Activated CD8-positive, alpha-beta memory T cell treated with anti-CD3 and anti-CD28 coated beads, Interleukin-2, amount 10 ng/mL, durations not matched to agents 7 days and 5 days (primary cell): ENCODE measurements at places on chromosomes 3 and 15.

- peak; percentile 73 for DNase-seq
These were observed 33.4 kb downstream of the APBA2 start for GRCh38 chr15:28919201-28919635.

GRCh38 chr3:26799679-26800317 lies 177.2 kb downstream of the LRRC3B start:
- no peak for DNase-seq

DNA sequence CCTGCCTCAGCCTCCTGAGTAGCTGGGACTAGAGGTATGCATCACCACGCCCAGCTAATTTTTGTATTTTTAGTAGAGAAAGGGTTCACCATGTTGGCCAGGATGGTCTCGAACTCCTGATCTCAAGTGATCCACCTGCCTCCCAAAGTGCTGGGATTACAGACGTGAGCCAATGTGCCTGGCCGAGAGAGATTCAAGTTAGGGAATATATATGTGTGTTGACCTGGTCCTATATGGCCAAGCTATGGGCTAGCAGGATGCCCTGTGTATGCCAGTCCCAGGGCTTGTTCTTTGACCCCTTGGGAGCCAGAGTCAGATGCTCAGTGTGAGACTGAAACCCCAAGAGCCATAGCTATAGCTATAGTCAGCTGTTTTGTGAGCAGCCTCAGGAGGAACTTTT lies 1.9 kb downstream of the NDUFAF3 start:
- no peak for DNase-seq

GRCh38 chr3:183324083-183324482 lies 71.0 kb downstream of the B3GNT5 start:
- no peak for DNase-seq

DNA sequence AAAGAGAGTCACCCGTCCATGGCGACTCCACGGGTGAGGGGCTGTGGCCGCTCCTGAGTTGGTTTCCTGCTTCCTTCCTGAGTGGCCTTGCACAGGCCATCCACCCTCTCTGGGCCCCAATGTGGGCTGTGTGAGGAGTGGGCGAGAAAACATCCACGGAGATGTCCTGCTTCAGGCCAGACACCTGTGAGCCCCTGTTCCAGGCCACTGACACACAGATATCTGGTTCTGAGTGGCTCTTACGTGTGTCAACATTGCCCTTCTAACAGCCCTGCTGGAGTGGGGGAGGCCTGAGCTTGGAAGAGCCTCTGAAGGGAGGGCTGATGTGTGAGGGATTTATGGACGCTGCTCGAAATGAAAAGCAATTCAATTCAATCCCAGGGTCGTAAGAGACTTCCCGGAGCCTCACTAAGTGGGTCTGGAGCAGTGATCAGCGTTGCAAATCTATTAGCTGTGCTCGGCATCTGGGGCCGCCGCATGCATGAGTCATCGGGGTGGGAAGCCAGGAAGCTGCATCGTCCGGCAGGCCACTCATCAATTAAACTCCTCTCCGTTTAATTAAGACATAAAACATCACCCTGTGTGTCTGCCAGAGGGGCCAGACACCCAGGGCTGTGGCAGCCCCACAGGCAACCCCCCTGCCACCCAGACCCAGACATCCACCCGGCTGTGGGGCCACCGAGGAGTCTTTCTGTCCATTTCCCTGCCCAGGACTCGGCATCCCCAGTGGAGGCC lies 20.0 kb upstream of the PRR23E start:
- no peak for DNase-seq

- no peak for DNase-seq
These were observed 364.4 kb downstream of the PTPRG start for GRCh38 chr3:61925721-61926120.

DNA sequence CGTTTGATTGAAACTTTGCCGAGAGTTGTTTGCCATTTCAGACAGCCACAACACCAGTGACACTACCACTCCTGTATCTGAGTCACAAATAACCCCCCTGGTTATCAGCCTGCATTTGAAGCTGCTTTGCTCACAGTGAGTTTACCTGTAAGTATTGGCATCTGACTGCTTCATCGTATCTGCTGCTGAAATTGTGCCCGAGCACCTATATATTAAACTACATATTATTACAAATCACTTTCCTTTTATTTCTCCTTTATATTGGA lies 39.2 kb upstream of the SPSB4 start:
- no peak for DNase-seq

DNA sequence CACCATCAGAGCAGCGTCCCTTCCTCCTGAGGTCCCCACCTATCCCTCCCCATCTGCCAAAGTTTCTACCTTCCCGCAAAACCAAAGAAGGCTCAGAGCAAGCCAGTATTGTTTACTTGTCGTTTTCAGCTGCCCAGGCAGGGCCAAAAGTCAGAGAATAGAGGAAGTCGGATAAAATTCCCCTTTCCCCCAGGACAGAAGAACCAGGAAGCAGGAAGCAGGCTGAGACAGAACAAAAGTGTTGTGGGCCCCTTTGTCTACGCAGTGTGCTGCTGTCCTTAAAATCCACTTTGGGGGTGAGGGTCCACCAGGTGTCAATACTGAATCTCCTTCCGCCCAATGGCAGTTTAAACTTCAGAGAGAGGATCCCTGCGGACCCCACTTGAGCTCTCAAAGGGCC lies 18.5 kb upstream of the RPL32 start:
- no peak for DNase-seq
